Esophagus muscularis mucosa (tissue), 4 donors: ENCODE measurements at places on chromosomes 3 and 15. TPM values are rescaled to one million over a fixed set of nuclear protein-coding genes. Genes with fewer than 3 reads are reported as not detected.

- DNase-seq, result no peak
- no peaks in the 10 kb centered on the region for H3K4me1 ChIP-seq
- no peak overlapping the region for H3K4me3 ChIP-seq
- no peaks in the 10 kb centered on the region for H3K36me3 ChIP-seq
Measured at GRCh38 chr15:61421938-61422337, 192.8 kb upstream of the RORA start.

The GP9 gene
- total RNA-seq, result not detected

GRCh38 chr3:127426444-127427153, 138.8 kb upstream of the PRR20G start:
- no peaks in the 10 kb centered on the region for H3K4me1 ChIP-seq
- peaks cover 13% of the 10 kb centered on the region for H3K27me3 ChIP-seq
- no peak overlapping the region for H3K27ac ChIP-seq
- no peaks in the 10 kb centered on the region for H3K36me3 ChIP-seq
- no peak for DNase-seq
- H3K4me3 ChIP-seq, result no peak overlapping the region

DNA sequence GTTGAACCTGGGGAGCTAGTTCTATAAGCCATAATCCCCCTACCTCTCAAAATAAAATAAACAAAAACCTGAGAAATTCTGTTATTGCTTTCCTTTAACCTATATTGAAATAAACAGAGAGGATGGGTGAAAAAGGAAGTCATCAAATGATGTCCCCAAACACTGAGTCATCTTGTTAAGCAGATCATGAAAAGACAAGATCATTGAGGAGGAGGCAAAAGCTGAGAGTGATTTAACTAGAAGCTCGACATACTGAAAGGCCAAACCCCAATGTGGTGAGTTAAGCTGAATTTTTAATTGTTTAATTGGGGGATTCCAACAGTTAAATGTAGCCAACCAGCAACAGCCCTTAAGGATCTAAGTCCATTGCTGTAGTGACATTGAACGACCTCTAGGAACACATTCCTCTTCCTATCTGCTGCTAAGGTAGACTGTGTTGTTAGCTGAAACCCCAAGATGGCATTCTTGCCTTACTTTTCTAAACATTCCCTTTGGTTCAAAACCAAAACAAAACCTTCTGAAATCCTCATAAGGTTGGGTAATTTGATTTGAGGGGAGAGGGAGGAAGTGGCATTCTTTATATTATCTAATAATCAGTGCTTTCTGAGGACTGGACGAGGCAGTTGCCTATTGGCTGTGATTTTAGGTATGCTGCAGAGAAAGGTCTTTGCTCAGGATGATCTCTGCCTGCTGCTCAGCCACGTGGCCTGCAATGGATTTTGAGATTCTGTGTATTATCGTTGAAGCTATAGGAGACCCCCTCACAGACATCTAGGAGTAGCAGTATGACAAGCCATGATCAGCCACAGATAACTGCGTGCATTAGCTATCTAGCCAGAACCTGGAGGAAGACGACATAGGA, 62.7 kb upstream of the BNIP2 start:
- peak; percentile 39 for DNase-seq
- no peaks in the 10 kb centered on the region for H3K27me3 ChIP-seq
- H3K36me3 ChIP-seq, result no peaks in the 10 kb centered on the region
- no peak overlapping the region for H3K27ac ChIP-seq

The STARD5 gene
- total RNA-seq, result 3.3 TPM
